ENCODE measurements at places on chromosomes 1 and 21.

DNA sequence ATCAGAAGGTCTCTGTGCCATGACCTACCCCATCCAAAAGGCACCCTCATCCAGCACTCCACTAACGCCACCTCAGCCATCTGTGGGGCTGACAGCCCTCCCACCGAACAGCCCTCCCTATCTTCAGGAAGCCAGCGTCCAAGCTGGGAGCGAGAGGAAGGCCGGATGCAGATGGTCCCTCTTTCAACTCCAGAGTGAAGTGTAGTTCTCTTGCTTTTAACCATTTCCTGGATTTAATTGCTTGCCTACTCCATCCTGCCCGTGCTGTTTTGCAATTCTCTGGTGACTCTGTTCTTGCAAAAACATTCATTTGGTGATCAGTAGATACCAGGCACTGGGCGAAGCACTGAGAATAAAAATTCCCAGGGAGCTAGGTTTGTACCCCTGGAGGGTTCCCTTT lies 8.2 kb upstream of the DYRK1A start:
- DNase-seq = no peak

DNA sequence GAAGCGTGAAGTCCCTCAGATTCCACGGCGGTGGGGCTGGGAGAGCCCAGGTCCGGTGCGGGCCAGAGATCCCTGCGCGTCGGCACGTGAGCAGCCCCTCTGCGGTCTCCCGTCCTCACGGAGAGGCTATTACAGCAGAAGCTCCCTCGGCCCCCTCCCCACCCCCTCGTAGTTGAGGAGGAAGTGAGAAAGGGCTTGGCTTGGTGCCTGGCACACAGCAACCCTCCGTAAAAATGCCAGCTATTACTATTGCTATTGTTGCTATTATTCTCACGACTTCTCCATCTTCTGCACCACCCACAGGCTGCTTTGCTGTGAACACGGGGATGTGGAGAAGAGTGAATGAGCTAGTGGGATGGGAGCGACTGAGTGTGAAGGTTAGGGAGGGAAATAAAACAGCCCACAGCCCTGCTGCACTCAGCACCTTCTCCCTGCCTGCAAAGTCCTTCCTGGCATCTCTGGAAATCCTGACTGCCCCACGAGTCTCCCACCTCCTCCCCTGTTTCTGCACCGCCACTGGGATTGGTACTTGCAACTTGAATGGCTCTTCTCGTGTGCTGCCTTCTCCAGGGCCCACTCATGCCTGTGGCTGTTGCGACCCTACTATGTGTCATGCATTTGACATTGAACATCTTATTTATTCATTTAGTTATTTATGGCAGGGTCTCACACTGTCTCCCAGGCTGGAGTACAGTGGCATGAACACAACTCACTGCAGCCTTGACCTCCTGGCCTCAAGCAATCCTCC lies 26.6 kb downstream of the ZBTB18 start:
- no peak for DNase-seq

DNA sequence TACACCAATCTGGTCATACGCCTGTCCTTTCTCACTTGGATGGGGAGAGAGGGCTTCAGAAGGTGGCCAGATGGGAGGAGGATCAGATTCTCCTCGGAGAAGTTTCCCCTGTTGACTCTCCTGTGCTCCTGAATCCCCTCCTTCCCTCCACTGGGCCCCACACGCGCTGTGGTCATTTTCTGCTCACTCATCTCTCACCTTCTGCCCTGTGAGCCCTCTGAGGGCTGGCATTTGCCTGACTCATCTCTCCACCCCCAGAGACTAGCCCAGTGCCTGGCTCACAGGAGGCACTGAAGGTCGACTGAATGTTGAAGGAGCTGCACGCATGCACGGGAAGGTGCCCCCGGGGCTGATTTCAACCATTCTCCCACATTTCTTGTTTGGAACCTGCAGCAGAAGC lies 14.2 kb downstream of the ABCA4 start:
- no peak for DNase-seq

DNA sequence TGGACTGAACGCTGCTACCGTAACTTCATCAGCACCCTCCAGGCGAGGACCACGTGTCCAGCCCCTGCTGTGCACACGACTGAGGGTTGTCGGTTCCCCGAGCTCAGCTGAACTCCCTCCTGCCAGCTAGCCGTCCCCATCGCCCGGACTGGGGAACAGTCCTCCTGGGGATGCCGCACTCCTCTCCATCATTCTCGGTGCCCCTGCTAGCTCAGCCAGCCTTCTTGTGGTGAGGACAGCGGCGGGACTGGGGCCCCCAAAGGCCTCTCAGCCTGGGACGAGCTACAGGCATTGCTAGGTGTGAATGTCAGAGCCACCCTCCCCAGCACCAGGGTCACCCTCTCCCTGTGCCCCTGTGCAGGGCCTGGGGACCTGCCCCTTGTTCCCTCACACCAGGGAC lies 8.8 kb upstream of the TTC34 start:
- DNase-seq = no peak

All from stimulated activated CD4-positive, alpha-beta T cell treated with anti-CD3 and anti-CD28 coated beads, Interleukin-1b, Interleukin-23, amount 100 ng/mL, for 48 hours (primary cell).